ENCODE measurements at places on chromosomes 5 and 9.

- DNase-seq = peak; percentile 54
Observed at GRCh38 chr5:176388003-176388443, 375 bp downstream of the NOP16 start.

DNA sequence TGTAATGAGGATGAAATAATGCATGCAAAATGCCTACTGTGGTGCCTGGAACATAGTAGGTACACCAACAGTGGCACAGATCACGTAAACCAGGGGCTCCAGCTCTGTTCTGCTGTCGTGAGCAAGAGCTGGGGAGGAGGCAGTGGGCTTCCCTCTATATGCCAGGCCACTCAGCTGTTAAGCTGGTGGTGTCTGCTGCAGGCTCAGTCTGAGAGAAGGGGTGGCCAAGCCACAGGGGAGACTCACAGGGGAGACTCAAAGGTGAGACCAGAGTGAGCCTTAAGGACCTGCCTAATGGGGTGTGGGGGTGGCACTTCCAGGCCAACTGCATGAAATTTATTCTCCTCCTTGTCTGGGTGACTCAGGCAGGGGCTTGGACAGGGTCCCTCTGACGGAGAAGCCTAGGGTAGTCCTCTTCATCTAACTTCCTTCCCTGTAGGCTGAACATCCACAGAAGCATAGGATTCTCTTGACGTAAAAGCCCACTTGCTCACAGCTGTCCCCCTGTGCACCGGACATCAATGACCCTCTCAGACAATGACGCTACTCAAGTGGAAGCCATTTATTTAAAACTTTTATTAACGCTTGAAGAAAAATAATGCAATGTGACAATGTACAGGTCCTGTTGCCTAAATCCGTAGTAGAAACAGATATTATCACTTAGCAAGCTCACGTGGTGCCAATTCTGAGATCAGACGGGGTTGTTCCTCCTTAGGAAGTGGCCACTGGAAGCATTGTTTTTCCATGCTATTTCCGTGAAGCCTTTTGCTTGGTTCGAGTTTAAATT lies 13.9 kb downstream of the STC2 start:
- DNase-seq = peak; percentile 31

DNA sequence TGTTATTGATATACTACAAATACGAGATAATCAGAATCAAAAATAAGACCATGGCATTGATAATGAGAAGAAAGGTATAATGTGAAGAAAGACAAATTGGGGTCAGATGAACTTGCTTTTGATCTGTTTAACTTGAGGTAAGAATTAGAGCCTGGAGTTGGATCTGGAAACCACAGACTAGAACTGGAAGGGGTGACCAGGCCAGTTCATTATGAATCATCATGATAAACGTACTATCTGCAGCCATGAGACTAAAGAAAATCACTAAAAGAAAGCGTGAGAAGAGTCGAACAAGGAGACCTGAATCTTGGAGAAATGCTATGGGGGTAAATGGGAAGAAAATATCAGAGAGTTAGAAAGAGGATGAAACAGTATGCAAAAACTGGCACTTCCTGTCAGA lies 967.5 kb downstream of the NR2F1-AS1 start:
- no peak for DNase-seq

- no peak for DNase-seq
Observed at GRCh38 chr5:8961219-8961618, 584.7 kb downstream of the SEMA5A start.

- no peak for DNase-seq
Observed at GRCh38 chr5:107324071-107324470, 346.7 kb downstream of the EFNA5 start.

GRCh38 chr9:127700594-127701255 lies 6.1 kb upstream of the CFAP157 start:
- no peak for DNase-seq

DNA sequence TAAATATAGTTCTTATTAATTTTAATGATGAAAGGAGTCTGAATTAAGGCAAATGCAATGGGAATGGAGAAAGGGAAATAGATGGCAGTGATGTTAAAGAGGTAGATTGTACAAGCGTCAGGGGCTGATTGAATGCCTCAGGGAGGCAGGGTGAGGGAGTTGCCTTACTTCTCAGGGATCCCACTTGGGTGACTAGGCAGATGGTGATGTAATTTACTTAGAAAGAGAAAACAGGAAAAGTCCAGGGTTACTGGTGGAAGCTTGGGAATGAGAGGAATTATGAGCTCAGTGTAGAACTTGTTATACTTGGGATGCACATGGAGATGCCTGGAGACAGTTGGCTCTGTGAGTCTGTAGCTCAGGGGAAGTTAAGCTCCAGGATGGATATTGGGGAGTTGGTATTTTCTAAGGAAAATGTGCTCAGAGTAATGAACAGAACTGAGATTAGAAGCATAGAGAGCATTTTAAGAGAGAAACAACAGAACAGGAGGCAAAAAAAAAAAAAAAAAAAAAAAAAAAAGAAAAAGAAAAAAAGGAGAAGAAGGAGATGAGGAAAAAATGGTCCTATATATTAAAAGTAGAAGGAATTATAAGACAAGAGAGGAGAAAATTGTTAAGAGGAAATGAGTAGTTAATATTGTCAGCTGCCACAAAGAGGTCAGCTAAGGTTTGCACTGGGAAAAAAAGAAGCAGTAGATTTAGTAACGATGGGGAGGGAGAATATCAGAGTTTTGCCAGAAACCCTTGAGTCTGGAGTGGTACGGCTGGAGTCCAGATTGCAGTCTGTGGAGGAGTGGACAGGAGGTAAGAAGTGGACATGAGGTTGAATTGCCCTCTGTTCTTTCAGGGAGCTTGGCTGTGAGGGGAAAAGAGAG lies 88.0 kb upstream of the ELL2 start:
- no peak for DNase-seq

All from Caco-2 (cell line).